ENCODE measurements at places on chromosomes 4 and X.

GRCh38 chrX:118745570-118745969 lies 18.2 kb downstream of the IL13RA1 start:
- no peak for DNase-seq

GRCh38 chrX:132751063-132751690 lies 207.3 kb downstream of the HS6ST2 start:
- no peak for DNase-seq

- no peak for DNase-seq
These were observed 191.8 kb upstream of the CXorf66 start for GRCh38 chrX:140157143-140157542.

DNA sequence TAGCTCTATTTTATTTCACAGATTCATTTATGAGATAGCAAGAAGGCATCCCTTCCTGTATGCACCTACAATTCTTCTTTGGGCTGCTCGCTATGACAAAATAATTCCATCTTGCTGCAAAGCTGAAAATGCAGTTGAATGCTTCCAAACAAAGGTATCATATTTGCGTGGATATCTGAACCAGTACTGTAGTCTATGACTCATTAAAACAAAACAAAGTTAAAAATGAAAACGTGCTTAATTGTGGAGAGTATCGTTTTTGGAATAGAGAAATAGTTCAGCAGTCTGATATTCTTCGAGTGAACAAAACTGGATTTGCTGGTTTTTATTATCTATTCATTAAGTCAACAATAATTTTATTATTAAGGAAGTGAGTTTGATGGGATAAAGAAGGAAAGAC lies 6.3 kb downstream of the AFP start:
- DNase-seq: no peak

- DNase-seq: no peak
These were observed 22.5 kb downstream of the C4orf46 start for GRCh38 chr4:158649111-158649680.

- DNase-seq: peak; percentile 14
These were observed 38.6 kb downstream of the ALG13 start for GRCh38 chrX:111719426-111720210.
